ENCODE measurements at places on chromosomes 4 and X. TPM values are rescaled to one million over a fixed set of nuclear protein-coding genes. Genes with fewer than 3 reads are reported as not detected.

The CSAG2 gene
- not detected for polyA plus RNA-seq

DNA sequence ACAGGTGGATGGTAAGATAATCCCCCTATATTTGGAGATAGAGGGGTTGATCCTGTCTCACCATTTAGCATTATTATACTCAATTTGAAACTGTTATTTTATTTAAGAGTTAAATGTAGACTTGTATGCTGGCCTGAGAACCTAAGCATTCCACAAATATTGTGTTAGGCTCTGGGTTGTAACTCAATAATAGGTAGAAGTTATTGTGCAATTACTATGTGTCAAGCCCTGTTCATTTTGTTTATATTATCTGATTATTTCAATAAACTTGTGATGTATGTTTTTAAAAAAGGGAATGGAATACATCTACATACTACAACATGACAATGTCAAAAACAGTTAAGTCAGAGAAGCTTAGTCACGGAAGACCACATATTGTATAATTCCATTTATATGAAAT lies 13.6 kb upstream of the TXK start:
- DNase-seq, result no peak

- no peak for DNase-seq
These were observed 444.0 kb upstream of the TRAM1L1 start for GRCh38 chr4:117529401-117529800.

DNA sequence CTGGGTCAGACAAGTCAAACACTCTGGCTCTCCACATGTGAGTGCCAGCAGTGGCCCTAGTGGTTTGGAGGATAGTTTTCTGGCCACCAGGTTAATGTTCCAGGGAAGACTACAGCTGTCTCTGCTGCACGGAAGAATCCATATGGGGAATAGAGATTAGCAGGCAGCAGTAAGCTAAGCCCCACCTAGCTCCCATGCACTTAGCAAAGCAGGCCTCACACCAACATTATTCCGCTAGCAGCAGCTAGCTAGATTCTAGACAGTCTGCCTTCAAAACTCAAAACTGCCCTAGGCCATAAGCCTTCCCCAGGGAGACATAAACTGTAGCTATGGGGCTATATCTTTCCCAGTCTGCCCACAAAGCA lies 203.4 kb downstream of the CHIC1 start:
- no peak for DNase-seq

GRCh38 chr4:54542540-54543041 lies 115.2 kb upstream of the KIT start:
- DNase-seq, result no peak

- DNase-seq, result no peak
These were observed 11.6 kb downstream of the VEGFC start for GRCh38 chr4:176780995-176781738.
